ENCODE measurements at places on chromosomes 12 and 14.

- DNase-seq: no peak
These were observed 87.1 kb upstream of the ATF7IP start for GRCh38 chr12:14278294-14278953.

GRCh38 chr14:89504602-89505313 is 87.7 kb upstream of the FOXN3 start:
- no peak for DNase-seq

DNA sequence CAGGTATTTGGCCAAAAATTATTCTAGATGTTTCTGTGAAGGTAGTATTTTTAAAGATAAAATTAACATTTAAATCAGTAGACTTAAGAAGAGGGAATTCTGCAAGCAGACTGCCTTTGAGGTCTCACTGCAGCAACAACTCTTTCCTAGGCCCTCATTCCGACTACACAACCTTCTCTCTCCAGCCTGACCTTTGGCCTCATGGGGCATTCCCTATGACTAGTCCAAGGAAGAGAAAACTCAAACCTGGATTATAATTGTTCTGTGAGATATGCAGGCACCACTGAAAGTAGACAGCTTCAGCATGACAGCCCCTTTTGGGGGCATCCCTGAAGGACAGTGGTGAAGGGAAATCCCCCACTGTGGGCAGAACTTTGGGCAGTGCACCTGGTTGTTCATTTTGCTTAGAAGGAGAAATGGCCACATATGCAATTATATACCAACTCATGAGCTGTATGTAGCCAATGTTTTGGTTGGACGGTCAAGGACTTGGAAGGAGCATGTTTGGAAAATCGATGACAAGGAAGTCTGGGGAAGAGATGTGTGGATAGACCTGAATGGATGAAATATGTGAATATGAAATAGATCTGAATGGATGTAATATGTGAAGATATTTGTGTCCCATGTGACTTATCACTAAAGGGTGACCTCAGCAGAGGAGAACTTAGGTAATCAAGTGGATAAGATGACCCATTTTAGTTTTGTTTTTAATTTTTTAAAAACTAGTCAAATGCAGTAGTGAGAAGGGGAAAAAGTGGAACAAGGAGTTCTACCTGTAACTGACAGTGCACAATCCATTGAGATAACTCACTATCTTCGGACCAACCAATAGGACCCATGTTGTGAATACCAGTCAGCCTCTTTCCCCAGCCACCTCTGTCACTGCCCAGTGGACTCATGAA is 233.3 kb upstream of the FOXN3 start:
- DNase-seq: no peak

DNA sequence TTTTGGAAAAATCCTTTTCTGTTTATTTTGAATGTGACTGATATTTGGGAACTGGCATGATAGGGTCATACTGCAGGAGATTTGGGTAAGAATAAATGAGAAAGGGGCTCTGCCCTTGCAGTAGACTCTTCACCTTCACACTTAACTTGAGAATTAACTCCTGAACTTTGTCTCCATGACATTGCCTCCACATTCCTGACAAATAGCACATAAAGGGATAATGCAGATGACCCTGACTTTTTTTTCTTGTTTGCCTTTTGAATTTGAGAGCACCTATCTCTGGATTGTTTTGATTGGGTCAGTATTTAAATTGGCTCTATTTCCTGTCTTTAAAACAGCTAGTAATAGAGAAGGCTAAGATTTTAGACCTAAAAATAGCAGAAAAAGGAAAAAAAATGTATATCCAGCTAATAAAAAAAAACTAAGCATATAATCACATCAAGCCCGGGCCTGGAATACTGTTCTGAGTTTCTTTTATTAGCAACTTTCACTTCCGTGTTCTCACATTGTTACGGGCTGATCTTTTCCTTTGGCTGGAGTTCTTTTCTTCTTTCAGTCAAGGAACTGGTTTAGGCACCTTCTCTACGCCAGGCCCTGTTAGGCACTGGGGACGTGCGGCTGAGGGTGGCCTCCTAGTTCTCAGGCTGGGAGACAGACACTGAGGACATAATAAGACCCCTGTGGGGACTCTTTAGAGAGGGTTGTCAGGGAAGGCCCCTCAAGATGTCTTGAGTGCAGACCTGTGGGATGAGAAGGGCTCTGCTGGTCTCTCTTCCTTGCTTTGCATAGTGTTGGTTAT is 53.1 kb upstream of the GNPNAT1 start:
- DNase-seq: no peak

- DNase-seq: peak; percentile 0
These were observed 17.7 kb upstream of the ANP32D start for GRCh38 chr12:48454667-48455066.

DNA sequence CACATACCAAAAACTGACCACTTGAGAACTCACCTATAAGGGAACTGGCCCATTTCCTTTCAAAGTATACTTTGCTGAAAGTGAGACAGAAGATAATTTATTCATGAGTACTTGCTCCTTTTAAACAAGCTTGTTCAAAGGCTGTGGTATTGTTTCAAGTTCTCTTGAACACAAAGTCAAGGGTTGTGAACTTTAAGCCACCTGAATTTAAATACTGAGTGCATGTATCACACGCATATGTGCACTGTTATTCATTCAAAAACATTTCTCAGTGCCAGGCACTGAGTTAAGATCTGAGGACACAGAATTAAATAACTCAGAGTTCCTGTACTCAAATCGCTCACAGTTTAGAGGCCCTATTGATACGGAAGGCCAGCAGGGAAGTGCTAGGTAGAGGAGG is 19.1 kb upstream of the LDHB start:
- DNase-seq: no peak

Data from fibroblast of the conjunctiva (primary cell).